GM23338 (cell line): ENCODE measurements at places on chromosomes 5 and 9. TPM values are rescaled to one million over a fixed set of nuclear protein-coding genes. Genes with fewer than 3 reads are reported as not detected.

DNA sequence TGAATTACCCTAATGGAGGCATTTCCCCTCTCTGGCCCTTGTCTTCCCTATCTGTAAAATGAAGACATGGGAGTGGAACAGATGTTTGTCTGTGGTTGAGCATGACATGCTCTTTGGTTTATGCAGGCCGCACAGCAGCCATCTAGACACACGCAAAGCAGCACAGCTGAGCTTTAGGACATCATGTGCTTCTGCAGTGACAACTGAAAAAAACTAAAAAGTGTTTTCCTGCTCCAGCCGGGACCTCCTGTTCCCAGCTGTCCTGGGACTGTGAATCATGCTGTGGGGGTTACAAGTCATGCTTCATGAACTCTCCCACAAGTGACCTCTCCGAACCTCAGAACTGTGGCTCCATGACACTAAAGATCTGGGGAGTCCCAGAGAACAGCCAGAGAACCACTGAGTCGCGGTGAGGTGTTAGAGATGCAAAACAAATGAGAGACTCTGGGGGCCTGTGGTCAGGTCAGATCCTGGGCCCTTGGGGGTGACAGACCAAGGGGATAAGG, 1.7 kb downstream of the SMIM3 start:
- DNase-seq = no peak

DNA sequence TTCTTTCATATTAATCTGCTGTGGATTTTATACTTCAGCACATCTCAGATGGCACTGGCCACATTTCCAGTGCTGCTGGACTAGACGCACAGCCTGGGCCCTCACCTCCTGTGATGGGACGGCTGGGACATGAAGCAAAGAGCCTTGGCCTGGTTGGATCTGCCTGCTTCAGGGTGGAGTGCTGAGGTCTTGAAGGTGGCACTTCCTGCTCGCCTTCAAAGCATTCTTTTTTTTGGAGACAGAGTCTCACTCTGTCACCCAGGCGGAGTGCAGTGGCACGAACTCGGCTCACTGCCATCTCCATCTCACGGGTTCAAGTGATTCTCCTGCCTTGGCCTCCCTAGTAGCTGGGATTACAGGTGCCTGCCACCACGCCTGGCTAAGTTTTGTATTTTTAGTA, 73.1 kb downstream of the RAPGEF1 start:
- no peak for DNase-seq

DNA sequence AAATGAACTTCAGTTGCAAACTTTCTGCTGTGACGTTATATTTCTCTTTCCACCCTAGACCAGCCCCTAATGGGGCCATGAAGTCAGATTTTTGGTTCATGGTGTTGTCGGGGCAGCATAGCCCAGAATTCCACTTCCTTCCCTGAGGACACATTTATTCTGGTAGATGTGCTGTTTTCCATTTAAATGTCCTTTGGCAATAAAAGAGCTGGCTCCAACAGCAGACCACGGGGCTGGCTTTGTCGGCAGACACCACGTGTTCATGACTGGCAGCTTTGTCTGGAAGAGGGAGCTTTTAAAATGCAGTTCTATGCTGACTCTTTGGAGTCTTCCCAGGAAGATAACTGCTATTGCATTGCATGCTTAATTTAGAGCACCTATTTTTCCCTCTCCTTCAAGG, 17.6 kb upstream of the LCP2 start:
- DNase-seq = no peak

Gene GDA
- total RNA-seq = 4.1 and 5.8 TPM in 2 replicates

Gene CCDC192
- total RNA-seq = 1.3 TPM in 1 of 2 replicates, not detected in the other

Gene OLFM1
- 30.4 and 40.1 TPM in 2 replicates for total RNA-seq

DNA sequence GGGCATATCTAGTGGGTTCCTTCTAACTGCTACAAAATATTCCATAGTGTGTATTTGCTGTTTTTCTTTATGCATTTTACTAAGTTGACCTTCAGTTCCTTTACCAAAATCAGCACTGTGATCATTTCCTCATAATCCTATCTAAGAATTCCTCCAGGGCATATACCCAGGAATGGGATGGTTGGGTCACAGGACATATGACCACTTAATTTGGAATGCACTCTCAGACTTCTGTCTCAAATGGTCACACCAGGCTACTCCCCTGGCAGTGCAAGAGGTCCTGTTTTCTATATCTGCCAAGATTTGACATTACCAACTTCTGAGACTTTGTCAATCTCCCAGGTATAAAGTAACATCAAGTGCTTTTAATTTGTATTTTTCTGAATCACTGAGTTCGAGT, 63.9 kb downstream of the ADAMTS12 start:
- no peak for DNase-seq

- peak; percentile 78 for DNase-seq
Measured at GRCh38 chr5:172059661-172060100, 53.2 kb upstream of the FBXW11 start.

Gene KIF27
- total RNA-seq = 3.3 and 3.9 TPM in 2 replicates

DNA sequence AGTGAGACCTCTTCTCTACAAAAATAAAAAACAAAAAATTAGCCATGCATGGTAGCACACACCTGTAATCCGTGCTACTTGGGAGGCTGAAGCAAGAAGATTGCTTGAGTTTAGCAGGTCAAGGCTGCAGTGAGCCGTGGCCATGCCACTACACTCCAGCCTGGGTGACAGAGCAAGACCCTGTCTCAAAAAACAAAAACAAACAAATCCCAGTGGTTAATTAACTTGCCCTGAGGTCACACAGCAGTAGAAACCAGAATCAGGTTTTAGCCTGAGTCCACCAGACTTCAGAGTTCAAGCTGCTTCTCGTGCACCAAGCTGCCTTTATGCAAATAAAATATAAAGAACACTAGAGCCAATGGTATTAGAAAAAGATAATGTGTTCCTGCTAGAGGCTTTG, 169.7 kb downstream of the GOLPH3 start:
- no peak for DNase-seq

DNA sequence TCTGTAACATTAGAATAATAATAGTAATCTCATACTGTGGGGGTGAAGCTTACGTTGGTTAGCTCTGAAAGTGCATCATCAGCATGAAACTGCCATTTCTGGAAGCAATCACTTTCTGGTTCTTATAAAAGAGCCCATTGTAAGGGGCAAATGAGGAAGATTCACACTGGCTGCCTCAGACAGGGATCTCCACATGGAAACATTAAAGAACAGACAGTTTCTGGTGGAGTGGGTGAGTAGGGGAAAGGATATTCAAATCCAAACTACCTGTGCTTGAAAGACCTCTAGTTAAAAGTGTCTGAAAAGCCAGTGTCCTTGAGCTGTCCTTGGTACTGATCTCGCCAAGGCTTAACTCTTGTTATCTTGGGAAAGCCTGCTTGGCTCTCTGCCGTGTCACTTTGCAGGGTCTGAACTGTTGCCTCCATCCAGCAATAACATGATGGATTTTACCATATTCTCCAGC, 19.1 kb upstream of the SLC31A2 start:
- DNase-seq = peak; percentile 80

Gene BTNL3
- total RNA-seq = not detected in 2 replicates

Gene SAXO1
- not detected in 2 replicates for total RNA-seq

DNA sequence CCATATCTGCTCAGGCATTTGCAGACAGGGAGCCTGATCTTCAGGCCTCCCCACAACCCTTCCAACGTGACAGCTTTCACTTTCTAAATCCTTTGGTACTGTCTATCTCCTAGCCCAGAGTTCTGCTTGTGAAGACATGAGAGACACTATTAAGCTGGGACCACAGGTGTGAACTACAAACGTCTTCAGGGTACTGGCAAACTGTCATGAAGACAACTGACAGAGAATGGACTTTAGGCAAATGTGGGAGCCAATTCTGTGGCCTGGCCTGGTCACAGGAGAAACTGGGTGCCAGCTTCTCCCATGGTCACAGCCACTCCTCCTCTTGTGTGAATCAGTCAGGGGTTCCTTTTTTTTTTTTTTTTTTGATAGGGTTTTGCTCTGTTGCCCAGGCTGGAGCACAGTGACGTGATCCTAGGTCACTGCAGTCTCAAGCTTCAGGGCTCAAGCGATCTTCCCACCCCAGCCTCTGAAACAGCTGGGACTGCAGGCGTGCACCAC, 10.4 kb downstream of the TRIM14 start:
- DNase-seq = no peak

Gene LECT2
- not detected in 2 replicates for total RNA-seq

- DNase-seq = no peak
Measured at GRCh38 chr5:140005145-140005591, 37.9 kb downstream of the NRG2 start.

Gene SGCD
- 0.03 TPM in 1 of 2 replicates, not detected in the other for total RNA-seq

GRCh38 chr5:1329111-1329579, 15.8 kb downstream of the CLPTM1L start:
- DNase-seq = no peak
